ENCODE measurements at places on chromosomes 11 and 22. TPM values are rescaled to one million over a fixed set of nuclear protein-coding genes. Genes with fewer than 3 reads are reported as not detected.

- DNase-seq = peak; percentile 66
Observed at GRCh38 chr11:126969865-126970479, 30.6 kb downstream of the KIRREL3 start.

GVQW3 gene
- 4.9 TPM for total RNA-seq

DNA sequence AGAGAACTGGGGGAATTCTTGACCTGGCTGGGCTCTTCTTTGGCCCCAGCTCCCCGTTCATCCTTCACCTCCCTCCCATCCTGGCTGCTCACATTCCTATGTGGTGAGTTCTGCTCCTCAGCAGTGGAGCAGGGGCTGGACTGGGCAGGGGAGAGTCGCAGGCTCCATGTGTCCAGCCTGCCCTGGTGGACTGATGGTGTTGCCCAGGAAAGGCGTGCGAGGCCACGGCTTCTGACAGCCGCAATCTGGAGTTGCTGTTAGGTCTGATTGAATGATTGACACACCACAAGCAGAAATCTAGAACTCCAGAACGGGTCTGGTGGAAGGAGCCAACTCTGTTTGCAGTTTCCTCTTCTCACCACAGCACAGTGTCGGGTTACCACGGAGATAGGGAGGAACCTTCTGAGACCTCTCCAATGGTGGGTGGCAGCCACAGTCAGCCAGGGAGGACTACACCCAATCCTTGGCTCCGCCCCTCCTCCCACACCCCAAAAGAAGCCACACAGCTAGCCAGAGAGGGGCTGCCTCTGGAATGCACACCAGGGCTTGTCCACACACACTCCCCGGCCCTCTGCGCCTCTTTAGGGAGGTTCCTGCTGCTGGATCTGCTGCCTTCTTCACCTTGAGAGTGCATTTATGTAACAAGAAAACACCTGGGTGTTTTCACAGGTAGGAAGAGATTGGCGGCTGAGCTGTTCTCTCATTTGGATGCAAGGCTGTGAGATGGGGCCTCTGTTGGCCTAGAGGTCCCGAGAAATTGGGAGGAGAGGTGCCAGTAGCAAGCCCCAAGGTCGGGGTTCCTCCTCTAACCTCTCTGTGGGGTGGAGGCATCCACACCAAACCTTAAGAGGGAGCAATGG, 56.4 kb upstream of the CD44 start:
- DNase-seq = peak; percentile 50

DDI1 gene
- not detected for total RNA-seq

- DNase-seq = peak; percentile 67
Observed at GRCh38 chr11:57546869-57547475, 9.6 kb downstream of the SMTNL1 start.

DNA sequence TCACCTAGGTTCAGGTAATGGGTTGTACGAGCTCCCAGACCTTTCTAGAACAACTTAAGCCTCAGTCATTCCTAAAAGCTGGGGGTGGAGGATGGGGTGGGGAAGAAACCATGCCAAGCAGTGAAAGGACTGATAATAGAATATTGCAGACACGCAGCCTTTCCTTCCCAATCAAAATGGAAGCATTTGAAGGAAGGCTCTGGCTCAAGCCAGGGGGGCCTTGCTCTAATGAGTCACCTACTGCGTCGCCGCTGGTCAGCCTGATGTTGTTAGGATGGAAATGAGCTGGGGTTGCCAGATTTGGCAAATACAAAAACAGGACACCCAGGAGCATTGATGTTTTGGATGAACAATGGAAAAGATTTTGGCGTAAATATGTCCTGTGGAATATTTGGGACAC, 6.2 kb downstream of the SYT12 start:
- DNase-seq = no peak

DNA sequence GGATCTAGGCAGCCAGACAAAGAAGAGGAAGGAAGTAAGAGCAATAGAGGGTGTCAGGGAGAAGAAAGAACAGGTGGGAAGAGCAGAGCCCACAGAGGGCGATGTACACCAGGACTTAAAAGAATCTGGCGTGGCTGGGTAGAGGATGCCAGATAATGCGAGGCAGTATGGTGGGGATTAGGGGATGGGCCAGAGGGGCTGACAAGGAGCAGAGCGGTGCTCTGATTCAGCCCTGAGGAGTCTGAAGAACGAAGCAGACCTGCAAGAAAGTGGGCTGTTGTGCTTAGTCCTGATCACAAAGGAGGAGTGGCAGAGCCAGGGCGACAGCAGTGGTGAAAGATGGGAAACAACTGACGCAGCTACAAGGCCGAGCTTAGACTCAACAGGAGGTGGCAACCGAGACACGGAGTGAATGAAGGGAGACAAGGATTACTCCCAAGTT, 163.7 kb downstream of the LARGE1 start:
- peak; percentile 79 for DNase-seq

DNA sequence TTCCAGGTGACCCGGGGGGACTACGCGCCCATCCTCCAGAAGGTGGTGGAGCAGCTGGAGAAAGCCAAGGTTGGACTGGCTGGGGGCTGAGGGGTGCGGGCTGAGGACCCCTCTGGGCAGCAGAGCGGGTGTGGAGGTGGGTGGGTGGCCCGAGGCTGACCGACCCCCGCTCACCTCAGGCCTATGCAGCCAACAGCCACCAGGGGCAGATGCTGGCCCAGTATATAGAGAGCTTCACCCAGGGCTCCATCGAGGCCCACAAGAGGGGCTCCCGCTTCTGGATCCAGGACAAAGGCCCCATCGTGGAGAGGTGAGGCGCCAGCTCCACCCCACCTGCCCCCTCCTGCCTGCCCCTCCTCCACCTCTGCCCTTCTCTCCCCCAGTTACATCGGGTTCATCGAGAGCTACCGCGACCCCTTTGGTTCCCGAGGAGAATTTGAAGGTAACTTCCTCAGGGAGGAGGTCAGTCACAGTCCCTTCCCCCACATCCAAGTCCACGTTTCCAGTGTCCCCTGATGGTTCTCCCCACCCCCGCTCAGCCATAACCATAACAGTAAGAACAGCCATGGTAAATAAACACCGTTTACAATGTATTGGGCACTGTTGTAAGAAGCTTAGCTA, 11.2 kb downstream of the DPP3 start:
- peak; percentile 81 for DNase-seq

DNA sequence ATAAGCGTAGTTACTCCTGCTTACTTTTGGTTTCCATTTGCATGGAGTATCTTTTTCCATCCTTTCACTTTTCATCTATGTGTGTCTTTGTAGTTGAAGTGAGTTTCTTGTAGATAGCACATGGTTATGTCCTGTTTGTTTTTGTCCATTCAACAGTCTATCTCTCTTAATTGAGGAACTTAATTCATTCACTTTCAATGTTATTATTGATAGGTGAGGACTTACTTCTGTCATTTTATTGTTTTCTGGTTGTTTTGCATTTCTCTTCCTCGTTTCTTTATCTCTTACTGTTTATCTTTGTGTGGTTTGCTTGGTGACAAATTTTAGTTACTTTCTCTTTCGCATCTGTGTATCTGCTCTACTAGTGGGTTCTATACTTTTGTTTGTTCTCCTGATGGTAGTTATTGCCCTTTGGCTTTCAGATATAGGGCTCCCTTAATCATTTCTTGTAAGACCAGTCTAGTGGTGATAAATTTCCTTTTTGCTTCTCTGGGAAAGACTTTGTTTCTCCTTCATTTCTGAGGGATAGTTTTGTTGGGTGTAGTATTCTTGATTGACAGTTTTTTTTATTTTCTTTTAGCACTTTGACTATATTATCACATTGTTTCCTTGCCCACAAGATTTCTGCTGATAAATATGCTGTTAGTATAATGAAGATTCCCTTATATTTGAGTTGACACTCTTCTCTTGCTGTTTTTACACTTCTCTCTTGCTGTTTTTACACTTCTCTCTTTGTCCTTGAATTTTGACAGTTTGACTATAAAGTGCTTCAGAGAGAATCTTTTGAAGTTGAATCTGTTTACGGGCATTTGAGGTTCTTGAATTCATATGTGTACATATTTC, 9.0 kb upstream of the RAG1 start:
- no peak for DNase-seq

- no peak for DNase-seq
Observed at GRCh38 chr11:130631119-130631518, 182.7 kb downstream of the ADAMTS15 start.

CD3G gene
- total RNA-seq = not detected

Data from GM23338 (cell line).